Pons (tissue), 1 donor: ENCODE measurements at places on chromosomes 13 and 19.

- no peak for DNase-seq
These were observed 69.9 kb upstream of the RAP2A start for GRCh38 chr13:97364031-97364430.

GRCh38 chr19:751501-752341 lies 809 bp downstream of the MISP start:
- DNase-seq: no peak

DNA sequence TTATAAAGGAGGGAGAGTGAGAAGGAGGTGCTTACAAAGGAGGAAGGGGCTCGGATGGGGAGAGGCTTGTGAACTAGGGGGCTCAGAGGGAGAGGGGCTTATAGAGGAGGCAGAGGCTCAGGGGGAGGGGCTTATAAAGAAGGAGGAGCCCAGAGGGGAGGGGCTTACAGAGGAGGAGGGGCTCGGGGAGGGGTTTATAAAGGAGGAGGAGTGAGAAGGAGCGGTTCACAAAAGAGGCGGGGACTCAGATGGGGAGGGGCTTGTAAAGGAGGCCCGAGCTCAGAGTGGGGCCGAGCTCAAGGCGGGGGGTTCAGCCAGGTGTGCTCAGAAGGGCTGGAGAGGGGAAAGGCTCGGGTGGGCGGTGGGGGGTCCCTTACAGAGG lies 500 bp downstream of the SMIM24 start:
- DNase-seq: no peak

- DNase-seq: peak; percentile 80
These were observed 4.9 kb downstream of the CCDC122 start for GRCh38 chr13:43874504-43875092.

- no peak for DNase-seq
These were observed 3.5 kb upstream of the SLC1A5 start for GRCh38 chr19:46791944-46792343.

DNA sequence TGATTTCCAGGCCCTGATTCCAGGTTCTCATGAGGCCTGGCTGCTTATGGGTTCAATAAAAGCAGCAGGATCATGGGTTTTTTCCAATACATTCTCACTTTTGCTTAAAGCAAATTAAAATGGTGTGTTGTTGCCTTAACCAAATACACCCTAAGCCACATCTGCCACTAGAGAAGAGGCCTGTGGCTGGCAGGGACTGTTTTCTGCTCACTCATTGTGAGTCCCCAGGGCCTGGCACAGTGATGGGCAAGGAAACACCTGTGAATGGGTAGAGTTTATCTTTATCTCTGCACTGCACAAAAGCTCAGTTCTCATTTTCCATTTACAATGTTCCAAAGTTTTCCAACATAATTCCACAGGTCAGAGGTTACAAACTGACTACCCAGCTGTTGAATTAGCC lies 726.0 kb downstream of the UQCRFS1 start:
- no peak for DNase-seq

DNA sequence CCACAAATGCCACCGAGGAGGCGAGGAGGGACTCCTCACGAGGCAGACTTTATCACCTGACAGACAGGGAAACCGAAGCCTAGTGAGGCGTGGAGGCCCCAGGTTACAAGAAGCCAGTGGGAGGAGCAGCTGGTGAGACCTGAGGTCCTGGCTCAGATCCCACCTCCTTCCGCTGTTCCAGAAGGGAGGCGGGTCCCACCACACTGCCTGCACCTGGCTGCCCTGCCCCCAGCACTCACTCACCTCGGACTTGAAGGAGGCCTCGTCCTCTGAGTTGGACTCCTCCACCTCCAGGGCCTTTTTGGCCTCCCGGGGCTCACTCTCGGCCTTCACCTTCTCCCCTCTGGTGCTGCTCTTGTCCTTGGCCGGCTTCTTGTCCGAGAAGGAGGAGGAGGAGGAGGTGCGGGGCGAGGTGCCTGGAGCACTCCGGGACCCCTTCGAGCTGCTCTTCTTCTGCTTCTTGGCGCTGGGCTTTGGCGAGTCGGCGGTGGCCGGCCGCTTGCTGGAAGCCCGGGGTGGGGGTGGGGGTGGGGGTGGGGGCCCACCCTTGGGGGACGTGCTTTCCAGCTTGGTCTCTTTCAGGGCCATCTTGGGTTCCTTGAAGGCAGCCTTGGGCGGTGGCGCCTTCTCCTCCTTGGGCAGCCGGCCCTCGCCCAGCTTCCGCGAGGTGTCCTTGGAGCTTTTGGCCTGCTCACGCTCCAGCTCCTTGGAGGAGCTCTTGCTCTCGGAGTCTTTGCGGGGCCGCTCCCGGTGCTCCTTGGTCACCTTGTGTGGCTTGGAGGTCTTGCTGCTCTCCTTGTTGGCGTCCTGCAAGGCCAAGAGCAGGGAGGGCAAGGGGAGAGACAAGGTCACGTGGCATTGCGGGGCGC lies 57.7 kb downstream of the MLLT1 start:
- no peak for DNase-seq

DNA sequence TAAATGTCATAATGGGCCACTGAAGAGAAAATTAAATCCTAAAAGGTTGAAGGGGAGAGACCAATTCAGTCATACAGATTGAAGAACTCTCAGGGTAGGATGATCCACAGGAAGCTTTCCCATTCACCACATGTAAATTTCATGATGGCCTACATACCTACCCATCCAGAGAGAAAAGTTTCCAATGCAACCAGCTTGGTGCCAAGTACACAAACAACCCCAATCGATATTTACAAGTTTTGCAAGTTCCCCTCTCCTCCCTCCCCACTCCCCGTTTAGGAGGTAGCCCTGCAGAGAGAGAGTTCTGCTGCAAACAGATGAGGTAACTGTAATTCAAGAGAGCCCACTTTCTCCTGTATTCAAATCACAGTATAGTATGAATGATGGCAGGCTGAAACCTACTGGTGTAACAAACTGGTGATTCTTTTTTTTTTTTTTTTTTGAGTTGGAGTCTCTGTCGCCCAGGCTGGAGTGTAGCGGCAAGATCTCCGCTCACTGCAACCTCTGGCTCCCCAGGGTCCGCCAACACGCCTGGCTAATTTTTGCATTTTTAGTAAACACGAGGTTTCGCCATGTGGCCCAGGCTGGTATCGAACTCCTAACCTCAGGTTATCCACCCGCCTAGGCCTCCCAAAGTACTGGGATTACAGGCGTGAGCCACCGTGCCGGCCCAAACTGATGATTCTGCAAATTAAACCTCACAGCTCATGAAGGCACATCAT lies 14.4 kb downstream of the FOXO1 start:
- DNase-seq: no peak

DNA sequence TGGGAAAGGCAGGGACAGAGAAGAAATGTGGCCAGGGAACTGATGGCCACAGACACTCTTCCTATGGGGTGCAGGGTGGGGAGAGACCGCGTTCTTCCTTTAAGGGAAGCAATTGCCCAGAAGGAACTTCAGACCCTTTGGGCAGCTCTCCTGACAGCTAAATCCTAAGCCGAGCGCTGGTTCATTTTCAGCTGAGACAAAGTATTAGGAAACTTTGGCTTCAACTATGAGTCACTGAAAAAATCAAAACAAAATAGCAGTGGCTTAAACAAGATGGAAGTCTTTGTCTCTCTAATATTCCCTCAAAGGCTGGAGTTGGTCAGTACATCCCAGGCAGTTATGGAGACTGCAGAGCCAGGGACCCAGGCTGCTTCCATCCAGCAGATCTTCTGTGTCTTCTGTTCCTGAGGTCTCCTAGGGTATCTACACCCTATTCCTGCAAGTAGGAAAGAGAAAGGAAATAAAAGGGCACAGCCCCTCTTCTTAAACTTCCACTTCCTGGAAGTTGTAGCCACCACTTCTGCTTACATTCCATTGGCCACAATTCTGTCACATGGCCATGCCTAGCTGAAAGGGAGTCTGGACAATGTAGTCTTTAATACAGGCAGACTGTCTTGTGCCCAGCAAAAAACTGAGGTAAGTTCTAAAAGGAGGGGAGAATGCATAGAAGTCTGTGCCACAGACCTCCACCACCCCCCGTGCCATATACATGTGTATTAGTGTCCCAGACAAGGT lies 163.5 kb downstream of the KATNAL1 start:
- DNase-seq: no peak

DNA sequence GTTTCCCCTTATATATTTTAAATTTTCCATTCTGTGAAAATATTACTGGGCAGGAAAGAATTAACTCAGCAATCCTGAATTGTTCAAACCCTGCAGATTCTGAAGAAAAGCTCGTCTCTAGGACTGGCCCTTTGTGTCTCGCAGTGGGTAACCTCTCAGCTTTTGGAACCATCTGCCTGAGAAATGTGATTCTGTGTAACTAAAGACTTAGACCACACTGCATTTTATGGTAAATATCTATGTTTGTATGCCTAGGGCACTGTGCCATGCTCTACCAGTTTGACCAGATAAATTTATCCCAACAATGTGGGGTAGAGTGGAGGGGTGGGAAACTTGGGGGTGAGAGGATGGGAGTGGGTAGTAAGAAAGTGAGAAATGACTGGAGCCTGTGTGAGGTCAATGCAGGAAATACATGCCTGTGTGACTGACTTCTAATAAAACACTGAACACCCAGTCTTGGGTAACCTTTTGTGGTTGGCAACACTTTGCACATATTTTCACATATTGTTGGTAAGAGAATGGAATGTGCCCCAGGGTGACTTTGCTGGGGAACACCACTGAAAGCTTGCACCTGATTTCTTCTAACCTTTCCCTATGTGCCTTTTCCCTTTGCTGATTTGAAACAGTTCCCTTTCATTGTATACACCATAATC lies 1181.9 kb downstream of the OLFM4 start:
- DNase-seq: no peak

DNA sequence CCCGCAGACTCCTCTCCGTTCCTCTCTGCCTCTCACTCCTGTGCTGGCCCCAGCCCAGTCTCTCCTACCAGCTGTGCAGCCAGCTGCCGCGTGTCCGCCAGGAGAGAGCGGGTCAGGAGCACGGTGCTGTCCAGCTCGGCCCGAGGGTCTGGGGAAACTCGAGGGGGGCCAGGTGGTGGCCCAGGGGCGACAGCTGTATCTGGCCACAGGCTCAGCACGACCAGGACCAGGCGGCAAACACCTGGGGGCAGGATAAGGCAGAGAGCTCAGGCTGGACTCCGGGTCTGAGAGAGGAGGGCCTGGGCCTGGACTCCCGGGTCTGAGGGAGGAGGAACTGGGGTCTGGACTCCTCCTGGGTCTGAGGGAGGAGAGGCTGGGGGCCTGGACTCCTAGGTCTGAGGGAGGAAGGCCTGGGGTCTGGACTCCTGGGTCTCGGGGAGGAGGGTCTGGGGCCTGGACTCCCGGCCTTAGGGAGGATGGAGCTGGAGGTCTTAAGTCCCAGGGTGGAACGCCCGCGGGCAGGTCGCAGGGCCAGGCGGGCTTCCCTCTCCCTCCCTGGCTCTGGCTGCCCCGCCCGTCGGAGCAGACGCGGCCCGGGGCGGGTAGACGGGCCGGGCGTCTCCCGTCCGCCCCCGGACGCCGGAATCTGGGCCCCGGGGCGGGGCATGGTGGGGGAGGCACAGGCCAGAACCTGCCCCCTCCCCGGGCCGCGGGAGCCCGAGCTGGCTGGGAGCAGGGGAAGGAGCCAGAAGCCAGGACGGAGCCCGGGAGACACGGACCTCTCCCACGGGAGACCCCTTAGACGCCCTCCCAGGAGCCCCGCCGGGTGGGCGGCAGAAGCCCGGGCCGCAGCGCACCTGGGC lies 1.3 kb downstream of the IL11 start:
- DNase-seq: no peak

GRCh38 chr13:22451327-22451741 lies 729.4 kb upstream of the SGCG start:
- DNase-seq: peak; percentile 9

DNA sequence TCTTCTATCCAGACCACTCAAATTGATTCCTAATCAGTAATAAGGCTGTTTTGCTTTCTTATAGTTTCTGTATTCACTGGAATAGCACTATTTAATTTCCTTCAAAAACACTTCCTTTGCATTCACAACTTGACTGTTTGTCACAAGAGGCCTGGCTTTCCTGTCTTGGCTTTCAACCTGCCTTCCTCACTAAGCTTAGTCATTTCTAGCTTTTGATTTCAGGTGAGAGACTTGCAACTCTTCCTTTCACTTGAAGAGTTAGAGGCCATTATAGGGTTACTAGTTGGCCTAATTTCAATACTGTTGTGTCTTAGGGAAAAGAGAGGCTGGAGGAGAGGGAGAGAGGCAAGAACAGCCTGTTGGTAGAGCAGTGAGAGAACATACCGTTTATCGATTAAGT lies 47.0 kb downstream of the SACS start:
- DNase-seq: no peak

DNA sequence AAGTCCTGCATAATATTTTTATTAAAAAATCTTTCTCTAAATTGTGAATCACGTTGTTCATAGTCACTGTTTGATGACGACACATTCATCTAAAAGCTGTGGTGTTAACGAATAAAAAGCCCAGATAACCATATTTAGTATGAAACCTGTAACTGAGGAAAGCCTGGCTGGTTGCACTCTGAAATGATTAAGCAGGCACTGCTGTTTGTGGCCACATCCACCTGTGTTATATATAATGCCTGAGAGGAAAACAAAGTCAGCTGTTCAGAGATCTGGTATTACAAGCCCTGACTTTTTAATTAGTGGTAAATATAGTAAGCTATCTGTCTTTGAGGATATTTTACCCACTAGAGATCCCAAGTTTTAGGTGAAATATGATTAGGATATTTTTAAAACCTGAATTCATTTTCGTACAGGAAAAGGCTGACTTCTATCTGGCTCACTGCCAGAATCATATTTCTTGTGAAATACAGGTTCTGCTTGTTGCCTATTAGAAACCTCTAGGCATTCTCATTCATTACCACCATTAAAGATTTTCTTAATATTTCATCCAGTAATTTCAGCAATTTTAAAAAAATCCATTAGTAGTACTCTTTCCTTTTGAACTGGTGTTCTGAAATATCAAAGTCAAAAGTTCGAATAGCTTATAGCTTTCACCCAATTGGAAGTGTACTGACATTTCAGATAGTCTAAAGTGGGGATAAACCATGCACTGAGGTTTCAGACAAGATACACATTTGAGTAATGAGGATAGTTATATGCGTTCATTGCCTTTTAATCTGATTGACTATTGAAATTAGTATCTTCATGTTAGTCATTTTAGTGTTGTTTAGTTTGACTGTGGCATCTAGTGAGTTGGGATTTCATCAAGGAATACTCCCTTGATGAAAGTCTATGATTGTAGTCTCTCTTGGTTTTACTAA lies 79.7 kb downstream of the LMO7 start:
- no peak for DNase-seq

DNA sequence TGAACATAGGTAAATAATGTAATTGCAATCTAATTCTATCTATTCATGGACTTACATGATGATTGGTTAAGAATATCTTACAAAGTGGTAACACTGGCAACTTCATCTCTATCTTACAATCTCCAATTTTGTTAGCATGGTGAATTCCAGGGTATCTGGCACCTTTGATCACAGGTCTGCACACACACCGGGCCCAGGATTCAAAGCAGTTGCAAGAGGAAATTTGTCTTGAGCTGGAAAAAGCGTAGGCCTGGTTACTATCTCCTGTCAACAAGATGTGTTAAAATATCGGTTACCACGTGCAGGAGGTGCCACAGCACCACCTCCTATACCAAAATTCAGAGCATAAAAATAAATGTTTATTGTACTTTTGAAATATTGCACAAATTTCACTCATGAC lies 2428.4 kb downstream of the PCDH9 start:
- DNase-seq: no peak

- DNase-seq: no peak
These were observed 12.3 kb downstream of the MYDGF start for GRCh38 chr19:4657835-4658234.

GRCh38 chr19:18972301-18972811 lies 31.3 kb upstream of the HOMER3 start:
- no peak for DNase-seq
